ENCODE measurements at places on chromosomes 2 and 18.

DNA sequence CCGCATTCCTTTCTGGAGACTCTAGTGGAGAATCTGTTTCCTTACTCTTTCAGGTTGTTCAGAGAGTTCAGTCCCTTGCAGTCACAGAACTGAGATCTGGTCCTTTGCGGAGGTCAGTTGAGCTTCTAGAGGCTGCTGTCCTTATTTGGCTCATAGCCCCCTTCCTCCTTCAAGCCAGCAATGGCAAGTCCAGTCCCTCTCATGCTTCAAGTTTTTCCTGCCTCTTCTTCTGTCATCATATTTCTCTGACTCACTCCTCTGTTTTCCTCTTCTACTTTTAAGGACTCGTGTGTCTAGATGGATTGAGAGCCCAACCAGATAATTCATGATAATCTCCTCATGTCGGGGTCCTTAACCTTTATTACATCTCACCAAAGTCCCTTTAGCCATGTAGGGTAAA, 173.5 kb upstream of the FOSL2 start:
- DNase-seq, result no peak

DNA sequence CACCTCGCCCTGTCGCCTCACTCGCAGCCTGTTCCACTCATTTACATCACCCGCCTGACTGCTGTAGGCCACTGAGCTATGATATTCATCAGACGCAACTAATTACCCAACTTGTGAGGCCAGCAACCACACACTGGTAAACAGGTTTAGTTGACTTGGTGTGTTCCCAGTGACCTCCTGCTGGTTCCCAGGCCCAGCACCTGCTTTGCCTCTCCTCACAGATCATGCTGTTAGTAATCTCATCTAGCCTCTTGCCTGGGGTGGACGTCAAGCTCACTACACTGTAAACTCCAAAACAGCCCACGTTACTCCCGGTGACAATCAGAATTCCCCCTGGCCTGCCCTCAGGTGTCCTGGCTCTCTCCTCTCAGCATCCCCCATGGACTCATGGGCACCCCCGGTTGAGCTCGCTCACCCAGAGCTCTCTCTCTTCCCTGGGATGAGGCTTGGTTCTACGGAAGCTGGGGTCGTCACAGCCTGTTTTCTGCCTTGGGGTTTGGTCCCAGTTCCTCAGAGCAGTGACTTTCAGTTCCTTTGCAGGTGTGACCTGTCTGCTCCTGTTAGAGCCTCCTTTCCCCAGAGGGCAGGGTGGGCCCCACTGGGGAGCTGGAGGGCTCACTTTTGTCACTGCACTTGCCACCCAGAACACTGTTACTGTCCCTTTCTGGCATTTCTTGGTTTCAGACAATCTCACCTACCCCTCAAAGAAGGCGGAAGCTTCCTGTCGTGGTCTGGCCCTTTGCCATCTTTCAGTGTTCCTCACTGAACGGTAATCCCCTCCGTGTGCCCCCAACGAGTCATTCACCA, 40.3 kb downstream of the INPP5D start:
- no peak for DNase-seq

DNA sequence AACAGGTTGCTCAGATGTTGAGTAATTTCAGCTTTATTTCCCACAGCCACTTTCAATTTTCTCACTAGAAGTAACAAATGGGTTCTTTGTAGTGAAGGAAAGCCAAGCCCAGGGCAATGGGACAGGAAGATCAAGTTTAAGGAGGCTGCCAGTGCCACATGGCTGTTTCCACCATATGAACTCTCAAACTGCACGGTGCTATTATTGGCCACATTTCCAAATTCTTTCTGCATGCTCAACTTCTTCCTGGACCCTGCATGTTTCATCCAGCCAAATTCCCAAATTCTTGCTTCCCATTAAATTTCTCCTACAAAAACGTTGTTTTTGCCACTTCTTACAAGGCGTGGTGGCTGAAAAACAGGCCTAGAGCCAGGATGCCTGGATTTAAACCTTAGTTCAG, 193.3 kb upstream of the SPHKAP start:
- DNase-seq, result no peak

GRCh38 chr2:69608109-69608508, 35.4 kb downstream of the AAK1 start:
- DNase-seq, result no peak

GRCh38 chr2:64296140-64296480, 151.9 kb upstream of the PELI1 start:
- DNase-seq, result no peak

DNA sequence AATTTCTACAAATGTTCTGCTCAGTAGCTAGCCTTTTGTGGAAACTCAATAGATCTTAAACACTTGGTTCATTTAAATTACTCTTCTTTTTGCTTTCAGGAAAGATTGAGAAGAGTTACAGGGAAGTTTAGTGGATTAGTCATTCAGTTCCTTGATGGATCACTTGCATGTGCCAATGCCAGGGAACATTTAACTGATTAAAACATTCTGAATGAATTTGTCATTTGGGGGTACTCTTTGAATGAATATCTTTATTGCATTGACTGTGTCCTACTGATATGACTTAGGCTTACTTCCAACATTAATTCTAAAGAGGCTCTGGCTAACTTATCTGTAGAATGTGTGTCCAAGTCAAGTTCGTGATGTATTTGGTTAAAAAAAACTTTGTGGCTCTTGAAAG, 199.8 kb downstream of the PLCL1 start:
- DNase-seq, result no peak

DNA sequence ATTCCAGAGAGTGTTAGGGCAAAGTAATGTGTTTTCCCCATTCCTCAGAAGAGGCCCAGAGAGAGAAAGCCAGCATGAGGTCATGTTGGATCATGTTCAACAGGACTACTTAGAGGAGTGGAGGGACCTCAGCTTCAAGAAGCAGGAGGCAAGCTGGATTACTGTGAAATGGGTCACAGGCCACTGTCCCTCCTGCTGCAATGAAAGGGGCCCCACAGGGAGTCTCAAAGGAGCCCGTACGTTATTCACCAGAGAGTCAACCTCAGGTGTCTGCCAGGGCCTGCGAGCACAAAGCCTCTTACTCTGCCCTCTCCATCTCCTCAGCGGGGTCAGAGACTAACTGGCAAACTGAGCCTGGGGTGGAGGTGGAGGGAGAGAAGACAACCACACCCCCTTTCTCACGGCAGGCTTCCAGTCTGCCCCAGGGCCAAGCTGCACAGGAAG, 27.2 kb upstream of the ACYP2 start:
- DNase-seq, result no peak

DNA sequence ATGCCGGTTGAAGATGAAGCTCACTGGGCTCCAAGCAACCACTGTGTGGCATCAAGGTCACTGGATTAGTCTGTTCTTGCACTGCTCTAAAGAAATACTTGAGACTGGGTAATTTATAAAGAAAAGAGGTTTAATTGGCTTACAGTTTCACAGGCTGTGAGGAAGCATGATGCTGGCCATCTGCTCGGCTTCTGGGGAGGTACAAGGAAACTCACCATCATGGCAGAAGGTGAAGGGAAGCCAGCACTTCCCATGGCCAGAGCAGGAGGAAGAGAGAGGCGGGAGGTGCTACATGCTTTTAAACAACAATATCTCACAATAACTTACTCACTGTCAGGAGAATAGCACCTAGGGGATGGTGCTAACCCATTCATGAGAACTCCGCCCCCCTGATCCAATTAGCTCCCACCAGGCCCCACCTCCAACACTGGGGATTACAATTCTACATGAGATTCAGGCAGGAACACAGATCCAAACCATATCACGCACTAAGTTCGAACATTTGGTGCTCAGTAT, 109.7 kb upstream of the MGAT5 start:
- DNase-seq, result no peak

DNA sequence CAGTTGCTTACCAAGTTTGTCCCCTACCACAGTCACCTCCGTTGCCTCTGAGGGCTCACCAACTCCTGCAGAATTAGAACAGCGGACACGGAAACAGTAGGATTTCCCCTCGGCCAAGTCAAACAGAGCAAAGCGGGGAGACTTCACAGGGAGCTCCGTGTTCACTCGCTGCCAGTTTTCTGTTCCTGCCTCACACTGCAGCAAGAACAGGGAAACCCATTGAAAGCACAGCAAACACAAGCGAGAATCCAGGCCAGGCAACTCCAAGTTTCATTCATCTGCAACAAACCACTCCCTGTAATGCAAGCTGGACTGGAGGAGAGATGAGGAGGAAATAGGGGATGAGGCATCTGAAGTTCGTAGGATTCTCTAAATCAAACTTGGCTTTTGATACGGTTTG, 84.2 kb downstream of the MYOM1 start:
- no peak for DNase-seq
